T-cell (primary cell): ENCODE measurements at places on chromosomes 6 and 20.
A peak's percentile ranks its signal among the peaks of the same experiment; 100 is the strongest.

- DNase-seq = no peak
Observed at GRCh38 chr6:135576055-135576454, 78.5 kb upstream of the AHI1 start.

DNA sequence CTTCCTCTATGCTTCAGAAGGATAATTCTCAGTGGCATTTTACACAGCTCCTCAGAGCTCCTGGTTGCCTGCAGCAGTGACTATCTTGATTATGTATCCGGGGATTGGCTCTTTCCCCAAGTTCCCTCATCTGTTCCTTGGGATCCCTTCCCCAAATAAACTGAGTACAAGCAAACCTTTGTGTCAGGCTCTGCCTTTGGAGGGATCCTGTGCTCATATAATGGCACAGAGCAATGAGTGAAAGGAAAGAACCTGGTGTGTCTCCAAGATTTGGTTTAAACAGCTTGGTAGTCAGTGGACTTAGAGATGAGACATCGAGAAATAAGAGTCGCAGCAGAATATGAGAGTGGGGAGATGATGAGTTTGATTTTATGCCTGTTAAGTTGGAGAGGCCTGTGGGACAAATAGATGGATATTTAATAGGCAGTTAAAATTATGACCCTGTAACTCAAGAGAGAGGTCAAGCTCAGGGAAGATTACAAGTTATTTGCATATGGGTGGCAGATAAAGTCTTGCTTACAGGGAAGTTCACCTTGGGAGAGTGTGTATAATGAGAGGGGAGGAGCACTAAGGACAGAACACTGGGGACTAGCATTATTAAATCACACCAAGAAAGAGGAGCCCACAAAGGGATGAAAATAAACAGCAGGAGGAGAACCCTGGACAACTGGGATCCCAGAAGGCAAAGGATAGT, 44.1 kb upstream of the GCLC start:
- DNase-seq = no peak

DNA sequence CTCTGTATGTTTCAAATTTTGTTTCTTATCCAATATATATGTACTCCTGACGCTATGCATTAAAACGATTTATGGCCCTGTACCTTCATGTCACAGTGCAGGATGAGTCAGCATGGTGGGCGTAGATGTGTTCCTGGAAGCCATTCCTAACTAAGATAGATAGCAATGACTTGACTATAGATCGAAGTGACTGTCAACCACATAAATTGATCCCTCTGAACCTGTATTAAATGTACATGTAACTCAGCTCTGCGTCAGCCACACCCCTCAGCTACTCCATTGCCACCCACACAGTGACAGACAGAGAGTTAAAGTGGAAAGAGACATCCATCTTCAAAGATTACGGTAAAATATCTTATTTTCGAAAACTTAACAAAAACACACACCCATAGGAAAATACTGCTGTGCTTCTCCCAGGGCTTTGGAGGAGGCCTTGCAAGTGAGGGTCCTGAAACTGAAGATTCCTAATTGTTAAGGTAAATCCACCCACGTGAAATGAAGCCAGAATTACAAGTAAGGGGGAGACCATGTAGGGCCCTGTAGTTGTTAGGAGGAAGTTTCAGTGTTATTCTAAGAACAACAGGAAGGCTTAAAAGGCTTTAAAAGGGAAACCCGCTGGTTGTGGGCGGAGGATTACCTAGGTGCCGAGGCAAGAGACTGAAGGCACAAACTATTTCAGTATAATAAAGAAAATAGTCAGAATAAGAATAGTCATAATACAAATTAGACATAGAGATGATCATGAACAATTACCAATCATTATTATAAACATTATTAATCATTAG, 10.3 kb upstream of the RAD21L1 start:
- no peak for DNase-seq

DNA sequence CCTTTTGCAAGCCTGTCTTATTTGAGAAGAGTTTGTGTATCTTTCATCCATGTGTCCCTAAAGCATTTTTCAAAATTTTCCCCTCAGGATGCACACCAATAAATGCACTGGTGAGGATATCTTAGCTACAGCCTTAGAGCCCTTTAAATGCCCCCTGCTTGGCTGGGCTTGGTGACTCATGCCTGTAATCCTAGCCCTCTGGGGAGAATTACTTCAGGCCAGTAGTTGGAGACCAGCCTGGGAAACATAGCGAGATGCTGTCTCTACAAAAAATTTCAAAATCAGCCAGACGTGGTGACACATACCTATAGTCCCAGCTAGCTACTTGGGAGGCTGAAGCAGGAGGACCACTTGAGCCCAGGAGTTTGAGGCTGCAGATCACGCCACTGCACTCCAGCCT, 33.8 kb upstream of the PLCB4 start:
- DNase-seq = no peak

- DNase-seq = no peak
Observed at GRCh38 chr20:24684421-24684871, 215.0 kb downstream of the SYNDIG1 start.

- no peak for DNase-seq
Observed at GRCh38 chr20:46284040-46284427, 24.3 kb downstream of the CDH22 start.

GRCh38 chr20:6635034-6635736, 132.3 kb upstream of the BMP2 start:
- no peak for DNase-seq

DNA sequence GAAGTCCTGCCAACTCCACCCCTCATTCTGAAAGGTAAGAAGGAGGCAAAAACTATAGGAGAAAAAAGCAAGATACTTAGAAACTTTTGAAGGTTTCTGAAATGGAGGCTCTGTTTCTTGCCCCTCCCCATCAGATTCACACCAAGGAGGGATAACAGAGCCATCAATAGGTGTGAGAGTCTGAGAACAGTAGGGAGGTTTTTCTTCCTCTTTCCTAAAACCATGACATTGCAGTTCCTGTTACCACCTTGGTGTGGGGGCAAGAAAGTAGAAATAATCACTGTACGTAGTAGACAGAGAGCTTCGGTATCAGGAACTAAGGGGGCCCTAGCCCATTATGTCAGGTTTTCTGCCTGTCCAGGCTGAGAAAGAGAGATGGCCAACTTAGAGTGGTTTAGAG, 333.3 kb upstream of the SYNCRIP start:
- no peak for DNase-seq

DNA sequence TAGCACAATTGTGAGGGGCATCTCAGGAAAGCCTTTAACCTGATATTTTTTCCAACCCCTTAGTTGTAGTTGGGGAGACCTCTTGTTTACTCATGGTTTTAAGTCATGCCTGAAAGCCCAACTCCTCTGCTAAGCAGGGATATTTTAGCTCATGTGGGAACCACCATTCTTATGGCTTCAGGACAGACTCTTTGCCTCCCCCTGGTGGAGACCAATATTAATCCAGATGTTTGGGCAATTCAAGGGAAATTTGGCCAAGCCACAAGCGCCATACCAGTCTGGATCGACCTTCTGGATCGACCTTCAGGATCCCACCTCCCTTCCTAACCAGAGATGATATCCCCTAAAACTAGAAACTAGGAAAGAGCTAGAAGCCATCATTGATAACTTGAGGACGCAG, 211.2 kb downstream of the C6orf118 start:
- DNase-seq = no peak

- no peak for DNase-seq
Observed at GRCh38 chr6:107547451-107547840, 57.5 kb downstream of the SOBP start.

- no peak for DNase-seq
Observed at GRCh38 chr20:49247792-49248191, 28.6 kb downstream of the DDX27 start.

- DNase-seq = no peak
Observed at GRCh38 chr20:51403466-51404220, 138.9 kb downstream of the NFATC2 start.

DNA sequence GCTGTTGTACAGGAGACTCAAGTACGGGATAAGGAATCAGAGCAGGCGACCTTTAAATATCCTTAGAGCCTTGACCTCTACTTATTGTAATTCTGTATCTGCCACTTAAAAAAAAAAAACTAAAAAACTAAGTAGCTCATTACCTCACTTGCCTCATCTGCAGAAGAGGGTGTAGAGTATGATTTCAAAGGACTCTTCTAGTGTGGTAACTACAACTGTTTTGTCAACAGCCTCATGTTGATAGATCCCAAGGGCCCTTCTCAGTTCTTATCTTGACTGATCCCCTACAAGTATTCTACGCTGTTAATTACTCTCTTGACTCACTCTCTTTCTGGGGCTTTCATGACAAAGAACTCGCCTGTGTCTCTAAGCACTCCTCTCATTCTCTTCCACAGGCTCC, 16.7 kb upstream of the PDYN start:
- DNase-seq = no peak

GRCh38 chr6:157804448-157805327, 18.4 kb upstream of the SNX9 start:
- DNase-seq = no peak

GRCh38 chr6:81054036-81054435, 698.4 kb downstream of the TENT5A start:
- no peak for DNase-seq

DNA sequence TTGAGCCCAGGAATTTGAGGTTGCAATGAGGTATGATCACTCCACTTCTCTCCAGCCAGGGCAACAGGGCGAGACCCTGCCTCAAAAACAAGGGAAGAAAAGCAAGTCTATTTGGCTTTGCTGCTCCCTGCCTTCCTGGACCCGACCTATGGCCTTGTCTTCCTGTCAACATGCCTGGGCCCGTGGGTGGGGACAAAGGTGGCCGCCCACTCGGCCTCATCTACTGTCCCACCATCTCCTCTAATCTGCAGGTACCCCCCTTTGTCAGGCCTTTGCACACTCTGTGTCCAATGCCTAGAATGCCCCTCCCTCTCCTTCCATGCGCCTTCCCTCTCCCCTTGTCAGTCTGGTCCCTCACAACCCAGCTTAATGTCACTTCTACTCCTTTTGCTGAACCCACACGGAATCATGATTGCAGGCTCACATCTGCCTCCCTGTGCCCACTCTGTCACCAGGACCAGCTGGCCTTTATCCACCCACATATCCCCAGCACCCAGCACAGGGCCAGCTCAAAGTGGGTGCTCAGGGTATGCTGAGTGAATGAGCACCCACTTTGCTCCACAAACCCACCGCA, 40.3 kb downstream of the MDFI start:
- no peak for DNase-seq

GRCh38 chr20:51402201-51402600, 140.3 kb downstream of the NFATC2 start:
- DNase-seq = peak; percentile 36

GRCh38 chr20:63102721-63103375, 96.1 kb upstream of the BHLHE23 start:
- DNase-seq = peak; percentile 50

GRCh38 chr6:73538116-73538779, 17.4 kb upstream of the EEF1A1 start:
- DNase-seq = no peak

- DNase-seq = no peak
Observed at GRCh38 chr20:34110025-34110744, 1.9 kb downstream of the EIF2S2 start.

GRCh38 chr6:121838842-121839241, 403.4 kb downstream of the GJA1 start:
- DNase-seq = no peak

DNA sequence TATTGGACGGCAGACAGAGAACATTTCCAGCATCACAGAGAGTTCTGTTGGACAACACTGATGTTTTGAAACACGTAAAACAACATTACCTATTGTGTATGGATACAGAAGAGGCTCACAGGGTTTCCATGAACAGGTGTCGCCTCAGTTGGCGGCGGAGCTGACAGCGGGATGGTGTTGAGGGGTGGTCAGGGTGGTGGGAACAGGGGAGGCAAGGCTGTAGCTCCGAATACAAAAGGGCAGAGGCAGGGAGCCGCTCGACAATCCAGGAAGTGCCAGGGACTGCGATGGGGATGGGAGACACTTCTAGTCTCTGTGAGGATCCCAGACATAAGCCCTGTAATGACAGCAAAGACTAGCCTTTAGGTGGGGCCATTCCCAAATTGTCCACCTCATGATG, 14.5 kb upstream of the PI16 start:
- DNase-seq = no peak

GRCh38 chr6:36345681-36346466, 9.2 kb upstream of the BNIP5 start:
- DNase-seq = no peak

- DNase-seq = no peak
Observed at GRCh38 chr6:40338306-40338705, 248.9 kb downstream of the LRFN2 start.

- no peak for DNase-seq
Observed at GRCh38 chr20:50562262-50562701, 52.1 kb downstream of the PTPN1 start.

DNA sequence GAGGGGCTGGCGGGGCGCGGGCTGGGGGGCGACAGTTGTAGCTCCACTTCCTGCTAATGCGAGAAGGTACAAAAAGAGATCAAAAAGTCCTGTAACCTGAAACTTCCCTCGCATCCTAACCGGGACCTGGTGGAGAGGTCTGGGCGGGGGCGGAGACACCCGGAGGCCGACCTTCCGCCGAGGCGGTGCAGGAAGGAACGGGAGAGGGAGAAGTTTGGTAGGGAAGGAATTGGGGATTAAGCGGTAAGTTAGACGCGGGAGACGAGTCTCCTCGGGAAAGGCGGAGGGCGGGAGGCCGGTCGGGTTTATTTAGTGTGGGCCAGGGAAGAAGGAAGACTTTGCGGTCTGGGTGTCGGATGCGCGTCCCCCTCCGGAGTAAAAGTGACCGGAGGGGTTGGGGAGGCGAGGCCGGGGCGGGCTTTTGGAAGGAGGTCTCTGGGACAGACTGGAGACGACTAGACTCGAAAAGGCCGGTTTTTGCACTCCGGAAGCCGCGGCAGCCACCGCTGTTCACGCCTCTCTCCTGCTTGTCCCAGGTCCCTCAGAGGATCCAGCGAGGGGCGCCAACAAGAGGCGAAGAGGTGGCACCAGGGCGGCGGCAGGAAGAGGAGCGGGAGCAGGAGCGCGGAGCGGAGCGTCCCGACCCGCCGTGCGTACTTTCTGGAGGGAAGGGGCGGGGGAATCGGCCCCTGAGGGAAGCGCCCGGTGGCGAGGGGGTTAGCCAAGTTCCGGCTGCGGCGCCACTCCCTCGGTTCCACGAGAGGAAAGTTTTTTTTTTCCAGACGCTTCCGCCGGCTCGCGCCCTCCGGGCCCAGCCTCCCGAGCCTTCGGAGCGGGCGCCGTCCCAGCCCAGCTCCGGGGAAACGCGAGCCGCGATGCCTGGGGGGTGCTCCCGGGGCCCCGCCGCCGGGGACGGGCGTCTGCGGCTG, 734 bp downstream of the TPBG start:
- DNase-seq = no peak
